ENCODE measurements at places on chromosomes 3 and 15.

GRCh38 chr3:121692010-121692699, 31.5 kb upstream of the HCLS1 start:
- no peak for DNase-seq

DNA sequence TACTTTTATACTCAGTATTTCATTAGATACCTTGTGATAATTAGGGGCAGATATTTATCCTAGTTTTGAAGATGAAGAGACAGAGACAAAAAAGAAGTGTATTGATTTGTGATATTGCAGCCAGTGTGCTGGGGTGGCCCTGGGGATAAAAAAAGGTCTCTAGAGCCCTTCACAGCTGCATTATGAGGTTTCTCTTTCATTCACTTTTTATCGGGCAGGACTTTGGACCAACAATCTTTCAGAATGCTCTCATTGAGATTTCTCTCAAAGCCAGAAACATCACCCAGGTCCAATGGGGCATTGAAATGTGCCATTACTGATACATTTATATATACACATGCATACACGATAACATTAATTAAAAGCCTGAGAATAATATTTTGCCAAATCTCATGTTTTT, 20.5 kb upstream of the SELENOT start:
- DNase-seq = no peak

DNA sequence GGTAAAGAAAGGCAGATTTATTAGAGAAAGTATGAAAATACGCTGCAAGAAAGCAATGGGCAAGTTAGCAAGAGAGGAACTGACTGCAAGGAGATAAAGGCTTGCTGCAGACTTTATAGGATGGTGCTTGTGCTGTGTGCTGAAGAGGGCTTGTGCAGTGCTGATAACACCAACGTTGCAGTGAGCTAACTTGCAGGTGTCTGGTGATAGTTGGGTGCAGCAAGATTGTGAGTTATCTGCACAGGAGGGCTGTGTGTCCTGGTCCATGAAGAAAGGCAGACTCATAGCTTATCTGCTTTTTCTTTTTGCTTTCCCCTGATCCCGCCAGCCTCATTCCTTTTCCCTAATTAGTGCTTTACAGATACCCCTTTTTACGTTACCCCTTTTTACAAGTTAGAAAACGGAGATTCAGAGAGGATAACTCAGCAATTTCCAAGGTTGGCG, 58.0 kb upstream of the ZNF148 start:
- DNase-seq = no peak

DNA sequence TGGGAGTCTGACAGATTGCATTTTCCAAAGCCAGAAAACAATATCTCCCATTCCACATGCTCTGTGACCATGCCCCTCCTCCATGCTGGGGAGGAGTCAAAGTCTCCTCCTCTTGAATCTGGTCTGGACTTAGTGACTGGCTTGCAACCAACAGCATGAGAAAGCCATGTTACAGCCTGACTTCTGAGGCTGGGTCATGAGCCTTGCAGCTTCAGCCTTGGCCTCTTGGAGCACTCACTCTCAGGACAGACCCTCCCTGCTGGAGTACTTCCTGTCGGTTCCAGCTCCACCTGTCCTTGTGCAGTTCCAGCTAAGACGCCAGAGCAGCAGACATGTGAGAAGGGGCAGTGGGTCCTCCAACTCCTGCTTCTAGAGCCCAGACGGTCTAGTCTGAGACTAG, 49.7 kb upstream of the RBSN start:
- no peak for DNase-seq

GRCh38 chr3:115512565-115513415, 110.5 kb upstream of the GAP43 start:
- no peak for DNase-seq

- no peak for DNase-seq
These were observed 194.8 kb downstream of the XXYLT1 start for GRCh38 chr3:195075941-195076875.

DNA sequence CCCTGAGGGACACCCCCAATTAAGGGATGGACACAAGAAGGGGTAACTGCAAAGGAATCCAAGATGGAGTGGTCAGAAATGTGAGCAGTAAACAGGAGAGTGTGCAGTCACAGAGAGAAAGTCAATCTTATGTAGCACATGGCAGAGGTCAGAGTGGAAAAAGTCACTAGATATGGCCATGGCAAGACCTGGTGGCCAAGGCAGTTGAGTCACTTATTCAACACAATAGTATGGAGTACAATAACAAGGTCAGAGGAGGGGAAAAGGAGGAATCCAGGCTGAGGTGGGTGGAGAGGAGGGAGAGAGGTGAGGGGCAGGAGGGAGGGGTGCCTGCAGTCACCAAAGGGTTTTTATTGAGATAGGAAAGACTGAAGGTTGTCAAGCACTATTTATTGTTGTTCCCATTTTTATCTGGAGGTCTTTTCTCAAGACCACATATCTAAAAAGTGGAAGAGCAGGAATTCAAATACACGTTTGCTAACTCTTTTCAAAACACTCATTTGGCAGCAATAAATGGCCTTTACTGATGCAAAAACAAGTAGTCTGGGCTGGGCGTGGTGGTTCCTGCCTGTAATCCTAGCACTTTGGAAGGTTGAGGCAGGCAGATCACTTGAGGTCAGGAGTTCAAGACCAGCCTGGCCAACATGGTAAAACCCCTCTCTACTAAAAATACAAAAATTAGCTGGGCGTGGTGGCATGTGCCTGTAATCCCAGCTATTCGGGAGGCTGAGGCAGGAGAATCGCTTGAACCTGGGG, 53.3 kb upstream of the ARHGEF3 start:
- DNase-seq = no peak

GRCh38 chr3:12440927-12441714, 43.2 kb upstream of the TSEN2 start:
- no peak for DNase-seq

- no peak for DNase-seq
These were observed 561.8 kb downstream of the MCTP2 start for GRCh38 chr15:94793207-94793606.

DNA sequence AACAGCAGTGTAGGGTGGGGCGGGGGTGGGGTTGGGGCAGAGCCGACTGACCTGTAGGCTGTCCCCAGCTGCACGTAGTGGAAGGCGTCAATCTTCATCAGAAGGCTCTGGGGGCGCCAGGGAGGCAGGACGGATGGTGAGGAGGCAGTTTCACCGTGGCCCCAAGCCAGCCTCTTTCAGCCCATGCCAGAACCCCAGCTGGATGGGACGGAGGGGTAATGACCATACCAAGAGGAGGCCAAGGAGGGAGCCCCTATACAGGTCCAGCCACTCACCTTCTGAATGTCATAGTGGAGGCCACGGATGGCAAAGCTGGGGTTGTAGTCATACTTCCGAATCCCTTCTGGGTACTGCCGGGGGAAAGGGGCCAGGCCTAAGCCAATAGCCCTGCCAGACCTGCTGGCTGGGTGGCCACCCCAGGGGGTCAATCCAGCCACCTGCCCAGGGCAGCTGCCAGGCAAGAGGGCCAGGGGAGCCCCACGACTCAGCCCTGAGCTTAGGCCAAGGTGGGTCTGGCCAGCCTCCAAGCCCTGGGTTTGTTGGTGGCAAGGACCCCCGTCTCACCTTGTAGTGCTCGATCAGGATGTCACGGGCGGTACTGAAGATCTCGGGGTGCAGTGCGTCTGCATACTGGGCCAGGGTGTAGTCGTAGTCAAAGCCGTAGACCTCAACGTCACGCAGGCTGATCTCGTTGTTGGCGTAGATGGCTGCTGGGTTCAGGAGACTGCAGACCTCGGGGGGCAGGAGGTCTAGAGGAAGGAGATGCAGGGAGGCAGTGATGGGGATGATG, 4.9 kb downstream of the NT5DC2 start:
- DNase-seq = no peak

- DNase-seq = no peak
These were observed 435.4 kb downstream of the MFSD1 start for GRCh38 chr3:159237226-159237625.

- DNase-seq = no peak
These were observed 240.0 kb downstream of the THRB start for GRCh38 chr3:24254649-24255048.

- no peak for DNase-seq
These were observed 45.3 kb downstream of the SEMA3G start for GRCh38 chr3:52399593-52399992.

DNA sequence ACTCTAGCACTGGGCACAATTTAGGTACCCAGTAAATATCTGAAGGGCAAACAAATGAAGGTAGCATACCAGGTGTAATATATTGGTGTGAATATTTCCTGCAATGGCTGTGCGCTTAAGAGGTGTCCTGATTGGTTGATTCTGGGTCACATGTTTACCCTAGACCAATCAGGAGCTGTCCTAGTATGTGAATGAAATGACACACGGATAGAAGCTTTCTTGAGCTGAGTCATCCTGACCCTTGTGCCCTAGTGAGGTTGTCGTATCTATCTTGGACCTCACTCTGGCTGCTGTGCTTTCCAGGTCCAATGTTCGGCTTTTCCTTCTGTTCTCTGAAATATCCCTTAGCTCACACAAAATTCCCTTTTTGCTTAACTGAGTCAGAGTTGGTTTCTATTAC, 58.1 kb upstream of the FOXP1 start:
- DNase-seq = no peak
